Stimulated activated CD4-positive, alpha-beta T cell treated with anti-CD3 and anti-CD28 coated beads, Interleukin-1b, Interleukin-23, amount 100 ng/mL, for 24 hours (primary cell): ENCODE measurements at places on chromosomes 5 and 9.

DNA sequence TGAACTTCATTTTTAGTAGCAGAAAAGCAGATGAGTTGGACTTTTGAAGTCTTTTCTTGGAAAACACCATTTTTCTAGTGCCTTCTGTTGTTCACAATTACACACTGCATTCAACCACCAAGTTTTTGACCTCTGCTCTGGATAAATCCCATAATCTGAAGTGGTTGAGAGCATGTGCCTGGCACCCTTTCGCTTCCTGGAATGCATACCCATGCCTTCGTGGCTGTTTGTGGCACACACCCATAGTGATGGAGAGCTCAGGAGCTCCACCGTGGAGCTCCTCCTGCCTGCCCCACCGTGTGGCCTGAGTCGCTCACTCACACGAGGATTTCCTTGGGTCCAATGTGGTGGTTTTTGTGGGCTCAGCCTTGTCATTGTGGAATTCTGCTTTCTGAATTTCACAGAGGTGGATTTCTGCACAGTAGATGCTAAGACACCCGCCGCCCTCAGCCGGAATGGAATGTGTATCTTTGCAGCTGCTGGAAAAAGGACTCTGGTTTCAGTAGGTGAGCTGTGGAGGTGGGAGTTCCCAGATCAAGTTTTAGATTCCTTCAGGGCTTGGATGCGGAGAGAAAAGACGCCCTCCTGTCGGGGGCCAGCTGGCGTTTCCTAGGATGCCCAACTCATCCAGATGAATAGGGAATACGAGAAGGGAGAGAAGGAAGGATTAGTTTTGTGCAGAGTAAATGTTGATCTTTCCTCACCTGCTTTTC, 500.4 kb downstream of the IRX1 start:
- DNase-seq = no peak

DNA sequence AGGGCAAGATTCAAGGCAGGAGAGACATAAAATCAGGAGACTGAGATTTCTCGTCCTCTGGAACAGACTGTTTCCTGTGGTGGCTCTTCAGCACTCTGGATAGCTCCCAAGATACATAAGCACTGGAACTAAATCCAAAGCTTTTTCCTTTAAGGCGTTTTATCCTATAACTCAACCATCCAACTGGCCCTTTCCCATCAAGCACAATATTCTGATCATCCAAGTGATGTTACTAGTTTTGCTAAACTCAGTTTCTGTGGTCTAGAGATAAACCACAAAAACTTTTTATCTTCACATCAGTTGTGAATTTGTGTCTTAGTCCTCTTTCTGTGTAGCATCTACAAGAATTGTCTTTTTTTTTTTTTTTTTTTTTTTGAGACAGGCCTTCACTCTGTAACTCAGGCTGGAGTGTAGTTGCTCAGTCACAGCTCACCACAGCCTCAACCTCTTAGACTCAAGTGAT, 299.4 kb downstream of the COX7C start:
- DNase-seq = no peak

DNA sequence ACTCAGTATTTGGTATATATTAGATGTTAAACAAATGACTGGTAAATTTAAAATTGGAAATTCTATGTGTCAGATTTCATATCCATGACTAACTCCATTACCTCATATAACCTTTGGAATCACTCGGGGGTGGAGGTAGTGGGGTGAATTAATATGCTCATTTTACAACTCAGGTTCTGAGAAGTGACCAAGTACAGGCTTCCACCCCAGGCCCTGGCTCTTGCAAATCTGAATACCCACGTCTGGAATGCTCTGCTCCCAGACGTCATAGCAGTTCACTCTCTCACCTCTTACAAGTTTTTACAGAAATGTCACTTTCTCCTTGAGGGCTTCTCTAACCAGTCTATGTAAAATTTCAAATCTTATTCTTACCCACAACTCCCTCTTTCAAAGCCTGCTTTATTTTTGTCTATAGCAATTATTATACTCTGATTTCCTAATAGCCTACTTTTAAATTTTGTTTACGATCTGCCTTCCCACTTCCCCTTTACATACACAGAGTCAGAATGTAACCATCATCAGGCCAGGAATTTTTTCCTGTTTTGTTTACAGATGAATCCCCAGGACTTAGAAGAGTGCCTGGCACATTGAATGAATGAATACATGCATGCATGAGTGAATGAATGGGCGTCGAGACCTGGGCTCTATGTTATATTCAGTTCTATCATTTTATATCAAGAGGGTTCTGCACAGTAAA, 134.1 kb upstream of the IFNE start:
- DNase-seq = no peak

- DNase-seq = no peak
Observed at GRCh38 chr9:77816641-77817341, 168.7 kb upstream of the GNA14 start.

- no peak for DNase-seq
Observed at GRCh38 chr9:120855827-120856670, 13.3 kb upstream of the PSMD5 start.

DNA sequence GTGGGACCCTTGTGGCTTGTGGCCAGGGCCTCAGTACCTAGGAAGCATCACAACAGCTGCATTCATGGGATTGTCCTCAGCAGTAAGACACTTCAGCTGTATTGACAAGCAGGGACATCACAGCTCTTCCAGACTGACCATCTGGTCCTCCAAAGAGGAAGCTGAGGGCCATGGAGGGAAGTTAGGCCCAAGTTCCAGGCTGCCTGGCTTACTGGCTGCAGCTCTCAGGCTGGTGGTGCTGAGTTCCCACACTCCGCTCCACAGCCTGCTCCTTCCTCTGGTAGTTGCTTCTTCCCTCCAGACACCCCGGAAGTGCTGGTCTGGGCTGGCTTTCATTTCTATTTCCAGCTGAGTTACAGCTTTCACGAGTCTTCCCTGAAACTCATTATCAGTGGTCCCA, 5.7 kb upstream of the STING1 start:
- no peak for DNase-seq

DNA sequence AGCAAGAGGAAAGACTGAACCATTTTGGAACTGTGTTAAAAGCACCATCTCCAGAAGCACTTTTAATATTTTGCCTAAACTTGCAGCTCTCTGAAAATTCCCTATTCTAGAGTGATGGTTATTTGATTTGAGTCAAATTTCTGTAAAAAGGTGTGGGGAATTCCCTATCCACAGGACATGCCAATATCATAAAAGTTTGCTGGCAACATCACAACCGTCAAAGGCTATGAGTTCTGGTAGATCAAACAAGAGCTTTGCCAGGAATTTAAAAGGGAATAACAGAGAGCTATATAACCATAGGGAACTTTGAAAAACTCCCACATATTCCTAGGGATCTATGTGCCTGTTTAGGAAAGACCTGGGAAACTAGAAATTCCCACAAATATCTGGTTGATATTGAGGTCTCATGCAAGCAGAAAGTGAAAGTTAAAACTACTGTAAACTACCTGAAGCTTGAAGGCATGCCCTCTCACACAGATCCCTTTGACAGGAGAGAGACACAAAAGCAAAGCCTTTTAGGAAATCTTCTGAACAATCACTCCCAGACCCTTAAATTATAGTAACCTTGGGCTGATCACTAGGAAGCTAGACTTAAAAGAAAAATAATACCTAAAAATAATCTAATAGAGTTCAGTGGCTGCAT, 549.9 kb downstream of the ANXA1 start:
- DNase-seq = no peak

DNA sequence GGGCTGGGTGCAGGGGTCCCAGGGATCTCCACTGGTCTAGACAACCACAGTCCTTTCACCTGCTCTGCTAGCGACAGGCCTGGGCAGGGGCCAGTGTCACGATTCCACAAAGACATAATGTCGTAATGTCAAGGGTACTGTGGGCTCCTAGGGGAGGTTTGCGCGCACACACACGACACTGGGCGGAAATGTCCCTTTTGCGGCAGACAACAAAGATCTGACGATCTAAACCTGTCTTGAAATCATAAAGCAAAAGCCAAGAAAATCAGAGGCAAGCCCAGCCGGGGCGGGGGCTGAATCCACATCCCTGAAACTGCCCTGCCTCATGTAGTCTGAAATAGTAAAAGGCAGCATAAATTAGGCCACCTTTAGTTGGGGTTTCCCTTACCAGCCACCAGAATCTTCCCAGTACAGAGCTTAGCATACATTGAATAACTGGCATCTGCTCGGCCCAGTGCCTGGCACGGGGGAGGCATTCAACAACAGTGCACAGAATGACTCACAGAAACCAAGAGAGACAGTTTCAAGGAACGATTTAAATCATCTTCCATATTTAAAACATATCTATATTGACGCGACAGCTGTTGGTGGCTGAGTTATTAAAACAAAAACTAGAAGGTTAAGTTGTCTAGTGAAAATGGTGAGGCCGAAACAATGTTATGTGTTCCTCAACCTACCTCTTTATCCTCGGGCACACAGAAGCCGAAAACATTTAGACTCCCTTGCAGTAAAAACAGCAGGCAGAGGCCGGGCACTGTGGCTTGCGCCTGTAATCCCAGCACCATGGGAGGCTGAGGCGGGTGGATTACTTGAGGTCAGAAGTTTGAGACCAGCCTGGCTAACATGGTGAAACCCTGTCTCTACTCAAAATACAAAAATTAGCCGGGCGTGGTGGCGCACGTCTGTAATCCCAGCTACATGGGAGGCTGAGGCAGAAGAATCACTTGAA, 151.0 kb downstream of the MYO10 start:
- peak; percentile 38 for DNase-seq

DNA sequence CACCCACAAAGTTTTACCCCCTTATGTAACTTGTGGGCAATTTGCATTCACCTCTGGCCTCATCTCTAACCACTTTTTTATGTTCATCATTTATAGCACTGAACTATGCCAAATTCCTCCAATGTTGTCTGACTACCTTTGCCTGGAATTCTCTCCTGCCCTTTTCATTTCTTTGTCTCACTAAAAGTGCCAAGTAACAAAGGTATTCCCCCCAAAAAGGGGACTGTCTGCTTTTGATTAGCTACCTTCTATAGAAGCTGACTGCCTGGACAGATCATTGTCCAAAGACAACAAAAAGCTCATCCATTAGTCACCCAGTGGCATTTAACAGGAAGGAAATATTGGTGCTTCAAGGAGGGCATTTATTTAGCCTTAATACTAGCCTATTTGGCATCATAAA, 189.9 kb upstream of the VCAN start:
- no peak for DNase-seq

GRCh38 chr5:168877132-168877892, 298.1 kb upstream of the PANK3 start:
- no peak for DNase-seq

DNA sequence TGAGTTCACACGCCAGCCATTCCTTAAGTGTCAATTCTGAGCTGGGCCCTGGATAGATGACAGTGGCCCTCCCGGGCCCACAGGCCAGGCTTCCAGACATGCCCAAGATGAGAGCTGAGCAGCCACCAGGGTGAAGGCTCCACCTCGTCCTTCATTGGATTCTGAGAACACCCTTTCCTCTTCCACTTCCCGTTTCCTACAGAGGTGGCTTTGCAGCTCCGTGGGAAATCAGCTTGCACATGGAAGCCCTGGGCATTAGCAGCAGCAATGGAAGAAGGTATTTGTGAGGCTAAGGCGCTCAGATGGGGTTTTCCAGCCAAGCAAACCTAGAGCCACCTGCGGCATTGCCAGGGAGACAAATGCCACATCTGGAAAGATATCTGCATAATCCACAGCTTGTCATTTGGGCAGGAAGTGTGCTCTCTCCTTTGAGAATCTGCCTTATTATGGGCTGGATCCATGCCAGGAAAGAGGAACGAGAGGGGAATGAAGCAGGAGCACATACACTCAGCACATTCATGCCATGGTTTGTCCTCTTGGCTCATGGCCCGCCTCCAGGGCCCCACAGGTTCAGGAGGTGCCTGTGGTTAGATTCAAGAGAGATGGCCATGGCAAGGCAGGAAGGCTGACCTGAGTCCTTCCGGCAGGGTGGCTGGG, 34.1 kb downstream of the CFAP77 start:
- no peak for DNase-seq

GRCh38 chr9:21728781-21729180, 73.7 kb upstream of the MTAP start:
- DNase-seq = no peak

DNA sequence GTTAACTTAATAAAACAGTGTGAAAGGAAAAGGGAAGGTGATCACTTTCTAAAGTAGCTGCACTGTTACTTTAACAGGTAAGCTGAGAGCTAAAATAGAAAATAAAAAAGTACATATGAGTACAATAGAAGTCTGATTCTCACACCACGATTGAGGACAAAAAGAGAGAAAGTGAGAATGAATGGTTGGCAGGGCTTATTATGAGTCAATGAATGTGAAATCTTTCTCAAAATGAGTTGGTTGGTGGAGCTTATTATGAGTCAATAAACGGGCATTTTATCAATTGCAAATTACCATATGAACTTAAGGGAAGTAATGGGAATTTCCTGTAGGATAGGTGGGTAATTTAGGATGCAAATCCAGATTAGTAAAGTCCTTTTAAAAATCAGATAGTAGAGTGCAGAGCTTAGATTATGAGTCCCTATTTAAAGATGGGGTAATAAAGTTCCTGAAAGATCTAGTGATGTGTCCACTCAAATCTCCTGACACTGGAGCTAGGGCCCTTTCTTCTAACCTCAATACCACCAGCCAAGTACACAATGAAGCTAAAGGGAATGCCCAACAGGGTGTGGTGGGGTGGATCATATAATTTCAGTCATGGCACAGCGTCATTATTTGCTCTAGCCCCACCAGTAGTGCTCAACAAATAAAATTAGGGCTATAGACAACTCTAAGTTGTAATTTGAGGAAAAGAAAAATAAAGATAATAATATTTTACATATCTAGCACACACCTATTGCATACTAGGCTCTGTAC, 21.1 kb upstream of the TLR4 start:
- DNase-seq = no peak
